ENCODE measurements at places on chromosomes 5 and 9. TPM values are rescaled to one million over a fixed set of nuclear protein-coding genes. Genes with fewer than 3 reads are reported as not detected.
A peak's percentile ranks its signal among the peaks of the same experiment; 100 is the strongest.

DNA sequence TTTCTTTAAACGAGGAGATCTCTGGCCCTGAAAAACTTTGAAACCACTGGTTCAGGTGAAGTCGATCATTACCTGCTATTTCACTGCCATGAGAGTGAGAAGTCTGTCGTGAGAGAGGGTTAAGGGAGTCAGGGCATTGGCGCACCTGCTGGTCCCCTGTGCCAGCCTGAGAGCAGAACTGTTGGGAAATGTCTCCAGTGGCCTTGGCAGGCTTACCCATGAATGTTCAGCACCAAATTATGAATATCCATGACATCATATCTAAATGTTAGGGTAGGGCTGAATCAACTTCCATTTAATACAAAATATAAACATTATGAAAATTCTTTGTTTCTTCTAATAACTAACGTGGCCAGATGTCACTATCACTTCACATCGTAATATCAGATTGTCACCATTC, 379.3 kb downstream of the KDM4C start:
- H3K4me3 ChIP-seq, result no peak overlapping the region
- no peak for DNase-seq
- no peaks in the 10 kb centered on the region for H3K27me3 ChIP-seq
- no peak overlapping the region for H3K27ac ChIP-seq
- peaks cover 18% of the 10 kb centered on the region for H3K36me3 ChIP-seq

GRCh38 chr9:118732998-118733397, 636.2 kb downstream of the BRINP1 start:
- H3K27ac ChIP-seq, result no peak overlapping the region
- no peaks in the 10 kb centered on the region for H3K36me3 ChIP-seq
- no peaks in the 10 kb centered on the region for H3K27me3 ChIP-seq
- no peaks in the 10 kb centered on the region for H3K4me1 ChIP-seq

DNA sequence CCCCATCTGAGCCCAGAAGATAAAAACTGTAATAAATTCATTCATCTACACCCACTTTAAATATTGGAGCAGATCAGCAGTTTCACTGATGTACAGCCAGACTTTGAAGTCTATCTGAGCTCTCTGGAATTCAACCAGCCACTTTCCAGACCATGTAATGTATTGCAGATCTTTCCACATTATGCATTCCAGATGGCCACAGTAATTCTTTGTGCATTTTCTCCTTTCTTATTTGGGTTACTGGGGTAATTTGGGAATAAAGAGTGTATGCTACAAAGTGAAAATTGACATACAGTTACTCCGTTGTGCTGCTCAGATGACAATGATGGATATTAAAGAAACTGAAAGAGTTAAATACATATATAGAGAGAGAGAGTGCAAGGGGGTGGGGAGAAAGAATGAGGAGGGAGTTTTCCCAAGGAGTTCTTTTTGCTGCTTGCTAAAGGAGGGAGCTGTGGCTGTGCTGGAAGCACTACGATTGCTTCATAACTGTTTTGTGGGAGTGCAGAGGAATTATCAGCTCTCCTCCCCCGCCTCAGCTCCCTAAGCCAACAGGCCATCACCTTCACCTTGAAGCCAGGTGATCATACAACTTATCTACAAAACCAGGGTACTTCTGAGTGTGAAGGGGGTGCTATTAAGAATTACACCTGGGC, 152.8 kb downstream of the GAS1 start:
- DNase-seq, result no peak
- no peaks in the 10 kb centered on the region for H3K4me1 ChIP-seq
- H3K36me3 ChIP-seq, result no peaks in the 10 kb centered on the region

DNA sequence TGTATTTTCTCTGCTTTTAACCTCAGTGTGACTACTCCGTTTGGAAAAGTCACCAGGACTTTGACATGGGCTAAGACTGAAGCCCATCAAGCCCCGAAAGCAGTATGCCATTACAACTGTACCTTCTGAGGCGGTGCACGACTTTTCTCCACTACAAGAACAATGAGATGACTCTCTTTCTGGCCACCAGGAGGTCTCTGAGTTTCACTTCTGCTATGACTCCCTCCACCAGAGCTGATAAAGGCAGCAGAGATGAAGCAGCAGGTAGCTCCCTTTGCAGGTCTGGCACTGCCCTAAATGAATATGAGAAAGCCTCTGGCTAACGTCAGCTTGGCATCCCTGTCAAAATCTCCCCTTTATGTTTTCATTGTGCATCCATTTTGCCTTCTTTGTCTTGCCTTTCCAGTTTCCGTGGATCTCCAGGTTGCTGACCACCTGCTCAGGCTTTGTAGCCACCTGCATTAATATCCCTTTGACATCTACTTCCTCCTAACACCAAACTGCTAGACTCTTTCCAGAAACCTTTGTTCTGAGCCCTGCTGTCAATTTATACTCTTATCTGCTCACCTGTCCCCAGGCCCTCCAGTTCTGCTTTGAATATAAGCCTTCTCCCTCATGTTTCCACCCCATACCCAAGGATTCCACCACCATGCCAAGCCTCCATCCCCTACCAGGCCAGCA, 221.7 kb downstream of the ZNF608 start:
- no peaks in the 10 kb centered on the region for H3K36me3 ChIP-seq
- no peak for DNase-seq

GRCh38 chr9:35618325-35618727, at the start of gene CD72:
TSS of gene CD72 (minus strand) at chr9:35618413. CDS start at chr9:35618303, 110 bp downstream.
- H3K4me3 ChIP-seq, result peak within 1 kb of the TSS; percentile 79
- H3K27ac ChIP-seq, result peak within 1 kb of the TSS; percentile 66
- no peaks in the 10 kb centered on the region for H3K36me3 ChIP-seq
- H3K4me1 ChIP-seq, result peaks cover 34% of the 10 kb centered on the region

DNA sequence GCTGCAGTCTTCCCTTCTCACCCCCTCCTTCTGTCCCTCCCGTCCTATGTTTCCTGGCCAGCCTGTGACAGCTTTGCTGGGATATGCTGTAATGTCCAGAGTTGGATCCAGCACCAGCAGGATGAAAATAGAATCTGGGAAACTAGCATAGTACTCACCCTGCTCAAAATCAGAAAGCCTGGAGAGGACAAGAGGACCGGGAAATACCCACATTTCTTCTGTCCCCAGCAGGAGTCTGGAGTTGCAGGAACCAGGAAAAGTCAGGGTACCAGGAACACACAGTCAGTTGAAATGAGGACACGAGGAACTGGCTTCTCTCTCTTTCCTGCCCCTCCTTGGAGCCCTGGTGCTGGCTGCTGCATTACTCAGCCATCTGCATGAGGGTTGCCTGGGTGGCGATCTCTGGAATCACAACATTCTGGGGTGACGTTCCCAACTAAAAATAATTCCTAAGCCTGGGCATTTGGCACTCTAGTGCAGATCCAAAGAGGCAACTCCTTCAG, 59.6 kb upstream of the NFIL3 start:
- DNase-seq, result no peak

The ERGIC1 gene
- 17.0 TPM for polyA plus RNA-seq

The USP20 gene
- polyA plus RNA-seq, result 37.1 TPM

The INSL4 gene
- not detected for polyA plus RNA-seq

The ARL14EPL gene
- not detected for polyA plus RNA-seq

The LIX1 gene
- polyA plus RNA-seq, result not detected
